B cell (primary cell): ENCODE measurements at places on chromosomes 7 and 10.

- no peak for DNase-seq
These were observed 111.2 kb downstream of the GRK5 start for GRCh38 chr10:119318411-119319160.

- no peak for DNase-seq
These were observed 94.9 kb upstream of the IKZF1 start for GRCh38 chr7:50209461-50210135.

DNA sequence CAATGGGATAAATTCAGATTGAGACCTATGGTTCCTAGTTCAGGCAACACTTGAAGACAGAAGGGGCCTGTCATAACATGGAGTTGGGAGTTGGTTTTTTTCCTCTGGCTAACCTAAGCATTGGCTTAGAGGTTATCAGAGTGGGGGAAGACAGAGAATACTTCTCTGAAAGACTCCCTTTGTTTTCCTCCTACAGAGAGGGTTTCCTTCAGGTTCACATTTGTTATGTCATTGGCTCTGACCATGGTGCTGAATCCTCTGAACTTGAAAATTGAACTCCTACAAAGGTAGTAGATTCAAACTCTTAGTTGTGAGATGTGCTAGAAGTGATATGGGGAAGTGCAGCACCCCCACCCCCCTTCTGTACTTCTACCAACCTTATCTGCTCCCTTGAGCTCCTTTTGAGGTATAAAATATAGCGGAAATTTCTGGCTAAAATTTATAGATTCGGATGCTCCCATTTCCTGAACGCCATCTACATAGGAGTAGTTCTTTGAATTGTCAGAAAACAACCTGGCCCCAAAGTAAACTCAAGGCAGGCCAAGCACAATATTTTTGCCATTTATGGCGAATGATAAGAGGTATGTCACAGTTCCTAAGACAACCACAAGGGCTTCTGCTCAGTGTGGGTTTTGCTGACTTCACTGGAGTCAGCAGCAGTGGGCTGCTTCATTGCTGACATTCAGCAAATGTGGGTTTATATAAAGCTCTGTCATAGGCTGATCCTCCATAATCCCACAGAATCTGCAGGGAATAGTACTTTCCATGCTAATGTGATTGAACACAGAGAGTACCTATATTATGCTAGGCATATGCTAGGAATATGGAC, 131.6 kb upstream of the KLF14 start:
- DNase-seq = no peak

DNA sequence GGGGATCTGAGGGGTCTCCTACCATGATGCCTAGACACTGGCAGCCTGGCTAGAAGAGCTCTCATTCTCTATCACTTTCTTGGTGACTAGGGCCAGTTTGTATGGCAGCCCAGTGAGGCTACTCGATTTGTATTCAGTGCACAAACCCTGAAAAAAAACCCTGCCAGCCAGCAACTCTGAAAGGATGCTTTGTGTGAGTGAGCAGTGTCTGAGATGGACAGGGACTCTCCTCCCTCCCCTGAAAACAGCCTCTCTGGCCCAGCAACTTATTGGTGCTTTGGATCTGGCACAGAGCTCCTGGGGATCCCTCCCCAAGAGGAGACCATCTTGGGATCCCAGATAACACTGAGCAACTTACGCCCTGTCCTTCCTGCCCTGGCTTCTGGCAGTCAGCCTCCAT, 10.8 kb upstream of the LRRC4 start:
- DNase-seq = no peak

- peak; percentile 86 for DNase-seq
These were observed 29.5 kb upstream of the ARHGAP22 start for GRCh38 chr10:48634198-48634983.

DNA sequence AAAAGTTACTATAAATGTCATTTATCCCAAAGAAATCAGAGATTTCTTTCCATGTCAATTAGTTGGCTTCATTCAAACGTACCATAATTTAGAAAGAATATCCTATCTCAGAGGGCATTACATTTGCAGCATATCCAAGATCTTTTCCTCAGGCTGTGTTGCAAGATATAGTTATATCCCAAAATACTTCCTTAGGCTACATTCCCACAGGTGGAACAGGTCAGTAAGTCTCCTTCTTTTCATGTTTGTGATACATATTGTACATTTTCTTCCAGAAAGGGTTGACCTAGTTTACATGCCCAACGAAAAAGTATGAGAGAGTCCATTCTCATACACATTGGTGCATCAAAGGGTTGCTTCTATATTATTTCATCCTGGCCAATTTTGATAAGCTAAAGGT, 26.9 kb upstream of the VWA2 start:
- no peak for DNase-seq

DNA sequence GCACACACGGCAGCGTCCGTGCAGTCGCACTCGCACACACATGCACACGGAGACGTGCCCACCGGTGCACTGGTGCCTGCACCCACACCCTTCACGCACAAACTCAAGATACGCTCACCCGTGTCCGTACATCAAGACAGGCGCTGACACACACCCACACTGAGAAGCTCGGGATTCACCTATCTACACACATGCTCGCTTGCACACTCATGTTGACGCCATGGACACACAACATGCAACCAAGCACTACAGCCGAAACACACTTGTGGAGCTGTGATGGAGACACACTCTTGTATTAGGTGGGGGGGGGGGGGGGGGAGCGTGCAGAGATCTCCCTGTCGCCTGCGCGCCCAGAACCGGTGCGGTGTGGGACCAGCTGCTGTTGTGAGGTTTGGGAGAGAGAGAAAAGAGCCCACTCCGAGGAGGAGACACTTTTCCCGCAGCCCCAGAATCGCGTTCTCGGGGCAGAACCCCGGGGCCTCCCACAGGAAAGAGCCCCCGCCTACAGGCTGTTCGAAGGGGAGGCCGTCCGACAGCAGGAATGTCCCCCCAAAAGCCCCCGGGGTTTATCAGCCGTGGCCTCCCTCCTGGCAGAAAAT, 605 bp upstream of the NFKB2 start:
- DNase-seq = no peak

DNA sequence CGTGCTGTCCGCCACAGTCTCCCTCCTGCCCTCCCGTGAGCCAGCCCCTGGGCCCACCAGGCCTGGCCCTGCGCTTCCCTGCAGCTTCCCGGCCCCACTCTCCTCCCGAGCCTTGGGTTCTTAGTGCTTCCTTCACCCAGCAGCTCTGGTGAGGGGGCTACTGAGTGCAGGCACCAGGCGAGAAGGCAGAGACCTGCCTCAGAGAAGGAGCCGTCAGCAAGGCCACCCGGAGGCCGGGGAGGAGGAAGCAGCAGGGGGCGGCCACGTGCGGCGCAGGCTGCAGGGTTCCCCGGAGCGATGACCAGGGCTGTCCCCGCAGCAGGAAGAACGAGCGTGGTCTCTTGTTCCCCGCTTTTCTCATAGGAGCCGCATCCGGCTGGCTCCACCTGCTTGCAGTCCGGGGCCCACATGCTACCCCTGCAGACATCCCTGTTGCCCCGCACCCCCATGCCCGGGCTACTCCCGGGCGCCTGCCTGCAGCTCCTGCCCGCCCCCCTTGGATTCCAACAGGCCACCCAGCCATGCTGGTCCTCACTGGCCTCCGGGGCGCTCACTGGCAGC, 20.5 kb downstream of the YKT6 start:
- no peak for DNase-seq

DNA sequence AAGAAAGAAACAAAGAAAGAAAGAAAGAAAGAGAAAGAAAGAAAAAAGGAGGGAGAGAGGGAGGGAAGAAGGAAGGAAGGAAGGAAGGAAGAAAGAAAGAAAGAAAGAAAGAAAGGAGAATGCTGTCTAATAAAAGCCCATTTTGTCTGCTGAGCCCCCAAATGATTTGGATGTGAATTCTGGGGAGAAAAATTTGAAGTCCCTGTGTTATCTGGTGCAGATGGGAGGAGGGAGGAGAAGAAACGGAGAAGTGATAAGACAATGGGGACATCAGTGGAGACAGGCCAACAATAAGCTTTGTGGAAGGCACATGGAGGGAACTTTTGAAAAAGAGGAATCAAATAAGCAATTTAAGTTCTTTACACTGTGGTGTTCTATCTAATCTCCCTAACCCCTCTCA, 24.6 kb upstream of the TMEM273 start:
- no peak for DNase-seq

GRCh38 chr7:141217938-141218337, 144.1 kb downstream of the TMEM178B start:
- DNase-seq = no peak

GRCh38 chr10:78656417-78657162, 412.2 kb upstream of the ZMIZ1 start:
- DNase-seq = no peak

GRCh38 chr10:33596422-33596821, 262.0 kb upstream of the NRP1 start:
- DNase-seq = no peak

DNA sequence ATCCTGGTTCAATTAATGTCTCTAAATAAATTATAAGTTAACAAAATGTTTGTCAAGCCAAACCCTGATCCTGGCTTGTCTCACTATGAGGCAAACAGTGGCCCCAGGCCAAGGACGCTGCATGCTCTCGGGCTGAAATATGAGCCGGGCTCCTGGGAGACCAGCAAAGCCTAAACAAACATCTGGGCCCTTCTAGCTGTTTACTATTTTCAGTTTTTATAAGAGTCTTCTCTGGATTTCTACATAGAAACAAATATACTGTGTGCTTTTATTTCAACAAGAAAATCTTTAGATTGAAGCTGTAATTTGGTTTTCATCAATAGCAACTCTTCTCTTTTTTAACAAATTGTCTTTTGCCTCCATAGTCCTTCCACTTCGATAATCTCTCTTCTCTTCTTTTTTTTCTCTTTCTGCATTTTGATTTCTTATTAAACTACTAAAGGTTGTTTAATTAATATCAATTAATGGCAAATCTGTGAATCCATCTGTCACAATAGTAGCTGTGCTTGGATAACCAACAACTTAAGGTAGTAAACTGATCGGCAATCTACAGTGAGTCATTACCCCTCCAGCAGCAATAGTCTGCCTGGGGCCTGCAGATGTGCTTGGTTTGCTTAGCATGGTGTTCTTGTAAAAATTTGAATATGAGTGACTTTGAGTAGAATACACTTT, 83.3 kb upstream of the DNAJC1 start:
- DNase-seq = no peak

- DNase-seq = peak; percentile 25
These were observed 19.8 kb upstream of the FAM133B start for GRCh38 chr7:92609921-92610518.

DNA sequence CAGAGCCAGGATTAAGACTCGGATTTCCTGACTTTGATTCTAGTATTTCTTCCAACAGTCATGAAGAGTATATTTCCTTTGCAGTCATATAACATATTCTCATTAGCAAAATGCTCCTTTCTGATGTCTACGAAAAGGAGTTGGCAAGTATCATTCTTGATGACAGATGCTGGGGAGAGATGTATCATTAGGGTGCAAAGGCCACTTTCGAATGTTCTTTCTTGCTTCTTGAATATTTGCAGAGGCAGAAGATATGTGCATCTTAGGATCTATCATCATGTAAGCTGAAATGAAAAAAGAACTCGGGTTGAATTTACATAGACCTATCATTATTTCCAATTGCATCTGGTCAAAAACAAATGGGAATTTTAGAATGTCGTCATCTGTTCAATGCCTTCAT, 294.4 kb downstream of the BAMBI start:
- no peak for DNase-seq

DNA sequence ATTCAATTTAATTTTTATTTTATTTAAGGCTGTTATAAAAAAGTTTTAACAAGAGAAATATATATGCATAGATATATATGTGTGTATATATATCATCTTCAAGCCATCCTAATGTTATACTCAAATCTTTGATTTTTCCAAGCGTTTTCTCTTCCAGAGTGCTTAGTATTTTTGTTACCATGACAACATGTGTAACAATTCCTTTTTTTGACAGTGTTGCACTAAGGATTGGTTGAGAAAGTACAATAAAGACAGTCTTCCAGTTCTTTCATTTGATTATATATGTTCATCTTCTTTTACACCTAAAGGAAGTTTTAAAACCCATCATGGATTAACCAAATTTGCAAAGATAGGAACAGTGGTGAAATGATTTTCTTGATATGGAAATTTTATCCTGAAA, 171.7 kb downstream of the KLF6 start:
- DNase-seq = no peak

DNA sequence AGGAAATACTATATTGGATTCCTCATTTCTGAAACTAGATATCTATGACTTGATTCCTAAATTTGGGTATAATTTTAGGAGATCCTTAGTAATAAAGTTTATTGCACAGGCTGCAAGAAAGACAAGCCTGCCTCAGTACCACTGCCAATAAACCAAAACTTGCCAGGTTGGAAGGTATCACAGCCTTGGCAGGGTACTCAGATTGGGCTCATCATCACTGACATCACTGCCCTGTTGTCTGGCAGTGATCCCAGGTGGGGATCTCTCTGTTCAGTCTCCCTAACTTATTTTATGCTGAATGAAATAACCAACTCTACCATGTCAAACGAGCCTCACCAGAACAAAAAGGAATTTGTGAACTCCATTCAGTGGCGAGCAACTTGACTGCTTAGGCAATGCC, 18.8 kb downstream of the FIGNL1 start:
- no peak for DNase-seq

DNA sequence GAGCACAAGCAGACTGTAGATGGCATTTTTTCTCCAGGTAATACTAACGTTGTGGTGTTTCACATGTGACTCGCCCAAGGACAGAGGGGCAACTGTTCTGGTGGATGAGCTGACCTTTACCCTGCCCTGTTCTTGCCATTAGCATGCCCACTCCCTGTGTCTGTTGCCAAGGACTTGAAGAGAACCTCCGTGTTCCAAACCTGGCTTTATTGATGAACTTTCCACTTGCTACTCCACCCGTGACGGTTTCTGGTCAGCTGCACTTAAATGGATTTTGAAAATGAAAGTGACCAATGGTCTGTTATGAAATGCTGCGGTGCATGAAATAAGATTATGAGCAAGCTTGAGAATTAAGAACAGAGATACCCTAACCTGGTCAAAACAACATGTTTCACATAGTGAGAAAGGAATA, 30.4 kb downstream of the LRRC4 start:
- no peak for DNase-seq
